Amygdala (tissue), 56 donors: ENCODE measurements at places on chromosomes 1 and 21.
A peak's percentile ranks its signal among the peaks of the same experiment; 100 is the strongest.

GRCh38 chr1:2303016-2303775, 75.1 kb downstream of the SKI start:
- DNase-seq, result no peak

- DNase-seq, result no peak
Measured at GRCh38 chr21:32481875-32482408, 69.4 kb downstream of the EVA1C start.

DNA sequence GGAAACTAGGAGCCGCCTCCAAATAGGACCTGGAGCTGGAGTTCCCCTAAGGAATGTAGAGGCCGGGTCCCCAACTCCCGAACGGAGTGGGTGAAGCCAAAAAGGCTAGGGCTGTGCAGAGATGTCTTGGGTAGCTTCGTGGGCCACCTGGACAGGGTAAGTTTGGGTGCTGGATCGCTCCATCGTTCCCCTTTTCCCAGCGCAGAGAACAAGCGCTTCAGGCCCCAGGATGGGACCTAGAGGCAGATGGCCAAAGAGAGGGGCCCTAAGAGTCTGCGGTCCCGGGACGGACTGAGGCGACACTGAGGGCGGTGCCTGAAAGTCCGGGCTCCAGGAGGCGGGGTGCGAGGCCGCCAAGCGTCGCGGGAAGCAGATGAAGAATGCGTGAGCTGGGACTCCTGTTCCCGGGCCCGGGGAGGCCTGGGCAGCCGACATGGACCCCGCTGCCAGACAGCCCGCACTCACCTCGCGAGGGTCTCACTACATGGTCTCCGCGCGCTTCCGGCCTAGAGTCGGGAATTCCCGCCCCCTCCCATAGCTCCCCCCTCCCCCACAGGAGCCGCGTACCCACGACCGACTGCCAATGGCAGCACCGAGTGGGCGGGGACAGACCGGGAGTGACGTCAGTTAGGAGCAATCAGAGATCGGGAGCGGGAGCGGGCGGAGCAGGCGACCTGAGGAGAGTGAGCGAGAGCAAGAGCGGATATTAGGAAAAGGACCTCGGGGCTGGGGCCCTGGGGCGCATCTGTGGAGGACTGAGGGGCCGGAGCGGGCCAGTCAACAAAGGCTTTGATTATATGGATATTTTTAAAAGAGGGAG, at the start of gene SLC39A1:
TSS of gene SLC39A1 (minus strand) at position 508 of the 820 bp plus-strand sequence. CDS start 822 bp downstream, outside the sequence.
- peak; percentile 97 for DNase-seq

GRCh38 chr1:37704966-37705365, 12.7 kb downstream of the CDCA8 start:
- DNase-seq, result no peak

- DNase-seq, result no peak
Measured at GRCh38 chr1:77076759-77077158, 142.5 kb downstream of the PIGK start.

- no peak for DNase-seq
Measured at GRCh38 chr1:205369701-205370123, 13.0 kb upstream of the KLHDC8A start.

DNA sequence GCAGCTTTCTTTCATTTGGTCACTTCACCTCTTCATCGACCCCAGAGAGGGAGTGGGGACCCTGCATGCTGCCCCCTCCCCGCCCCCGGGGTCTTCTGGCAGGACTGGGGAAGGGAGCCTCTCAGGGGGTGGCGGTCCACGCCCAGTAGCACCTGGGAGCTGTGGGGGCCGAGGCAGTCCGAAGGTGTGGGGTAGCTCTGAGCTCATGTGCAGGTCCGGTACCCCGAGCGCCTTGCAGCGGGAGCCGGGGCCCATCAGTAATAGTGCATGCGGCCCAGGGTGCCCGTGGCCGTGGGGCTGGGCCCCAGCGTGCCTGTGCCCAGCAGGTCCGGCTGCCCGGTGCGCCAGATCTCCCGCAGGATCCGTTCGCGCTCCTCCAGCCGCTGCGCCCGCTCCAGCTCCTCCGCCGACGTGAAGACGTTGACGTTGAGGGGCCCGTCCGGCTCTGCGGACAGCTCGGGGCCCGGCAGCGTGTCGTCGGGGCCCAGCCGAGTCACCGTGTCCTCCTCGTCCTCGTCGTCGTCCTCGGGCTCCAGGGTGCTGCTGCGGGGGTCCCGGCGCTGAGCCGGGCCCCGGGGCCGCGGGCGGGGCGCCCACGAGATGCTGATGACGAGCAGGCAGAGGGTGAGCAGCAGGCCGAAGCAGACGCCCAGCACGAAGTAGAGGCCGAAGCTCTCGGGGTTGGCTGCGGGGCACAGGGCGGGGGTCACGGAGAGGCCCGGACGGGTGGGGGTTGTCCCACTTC, 1.2 kb downstream of the EVA1B start:
- DNase-seq, result no peak

DNA sequence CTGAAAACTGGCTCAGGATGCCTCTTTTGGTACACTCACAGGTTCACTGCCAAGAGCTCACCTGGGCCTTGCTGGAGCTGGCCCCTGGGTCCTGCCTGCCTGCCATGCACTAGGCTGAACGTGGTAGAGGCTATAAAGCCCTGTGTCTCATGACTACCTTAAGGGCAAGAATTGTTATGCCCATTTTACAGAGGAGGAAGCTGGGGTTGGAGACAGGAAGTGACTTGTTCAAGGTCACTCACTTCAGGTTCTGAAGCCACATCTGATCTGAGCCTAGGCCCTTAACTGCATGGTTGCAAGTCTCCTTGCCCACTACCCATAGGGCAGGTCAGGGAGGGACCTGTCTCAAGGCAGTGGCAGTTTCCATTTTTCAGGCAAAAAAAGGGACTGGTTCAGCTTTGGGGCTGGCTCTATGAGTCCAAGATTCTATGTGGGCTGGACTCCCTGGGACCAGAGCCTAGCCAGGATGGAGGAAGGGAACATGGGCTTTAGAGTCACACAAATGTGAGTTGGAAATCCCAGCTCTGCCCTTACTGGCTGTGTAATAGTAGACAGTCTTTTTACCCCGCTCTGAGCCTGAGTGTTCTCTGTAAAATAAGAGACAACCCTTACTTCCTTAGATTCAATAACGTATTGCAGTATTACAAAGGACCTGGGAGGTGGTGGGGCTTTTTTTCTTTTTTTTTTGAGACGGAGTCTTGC, 7.8 kb downstream of the STK40 start:
- no peak for DNase-seq

- DNase-seq, result no peak
Measured at GRCh38 chr1:99591886-99592285, 54.0 kb upstream of the PALMD start.

GRCh38 chr1:56512724-56513494, 66.5 kb downstream of the PLPP3 start:
- DNase-seq, result no peak

DNA sequence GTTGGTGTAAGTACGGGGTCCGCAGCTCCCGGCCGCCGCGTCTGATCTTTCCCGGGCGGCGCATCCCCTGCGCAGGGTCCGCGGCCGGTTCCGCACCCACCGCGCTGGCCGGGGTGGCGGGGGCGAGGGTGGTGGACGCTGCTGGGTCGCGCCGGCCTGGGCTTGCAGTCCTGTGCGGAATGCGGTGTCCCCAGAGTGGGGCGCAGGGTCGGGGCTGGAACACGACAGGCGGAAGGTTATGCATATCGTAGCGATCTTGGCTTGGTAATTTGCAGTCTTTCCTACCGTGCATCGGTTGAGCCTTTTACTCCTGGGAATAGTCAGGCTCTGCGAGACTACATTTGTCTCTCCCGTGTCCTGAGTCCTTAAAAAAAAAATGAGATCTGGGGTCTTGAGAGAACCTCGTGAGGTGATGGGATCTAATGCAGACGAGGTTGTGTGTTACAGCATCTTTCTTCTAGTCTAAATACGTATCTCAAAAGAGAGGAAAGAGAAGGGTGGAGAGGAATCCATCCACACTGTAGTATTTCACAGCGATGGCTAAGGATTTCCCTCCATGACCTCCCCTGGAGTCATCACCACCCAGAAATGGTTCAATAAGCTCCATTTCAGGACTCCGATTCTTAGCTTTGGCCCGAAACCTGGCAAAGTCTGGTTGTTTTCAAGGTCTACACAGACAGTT, 572 bp downstream of the ATP1B1 start:
- peak; percentile 41 for DNase-seq

DNA sequence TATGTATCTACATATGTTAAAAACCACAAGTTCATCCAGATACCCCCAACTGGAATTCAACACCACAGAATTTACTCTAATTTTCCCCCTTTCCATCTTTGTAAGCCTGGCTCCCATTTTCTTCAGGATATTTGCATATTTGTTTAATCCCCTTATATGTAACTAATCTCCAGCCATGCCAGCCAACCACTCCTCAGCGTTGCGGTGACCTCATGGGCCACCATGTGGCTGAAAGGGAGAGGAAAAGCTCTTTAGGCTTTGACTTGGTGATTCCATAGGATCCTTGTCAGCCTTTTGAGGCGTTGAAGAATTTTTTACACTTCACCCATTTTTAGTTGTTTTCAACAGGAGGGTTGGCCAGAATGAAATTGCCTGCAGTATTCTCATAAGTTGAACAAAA, 10.0 kb downstream of the CLDN19 start:
- DNase-seq, result no peak

- no peak for DNase-seq
Measured at GRCh38 chr1:100076319-100076718, 56.4 kb downstream of the SASS6 start.

DNA sequence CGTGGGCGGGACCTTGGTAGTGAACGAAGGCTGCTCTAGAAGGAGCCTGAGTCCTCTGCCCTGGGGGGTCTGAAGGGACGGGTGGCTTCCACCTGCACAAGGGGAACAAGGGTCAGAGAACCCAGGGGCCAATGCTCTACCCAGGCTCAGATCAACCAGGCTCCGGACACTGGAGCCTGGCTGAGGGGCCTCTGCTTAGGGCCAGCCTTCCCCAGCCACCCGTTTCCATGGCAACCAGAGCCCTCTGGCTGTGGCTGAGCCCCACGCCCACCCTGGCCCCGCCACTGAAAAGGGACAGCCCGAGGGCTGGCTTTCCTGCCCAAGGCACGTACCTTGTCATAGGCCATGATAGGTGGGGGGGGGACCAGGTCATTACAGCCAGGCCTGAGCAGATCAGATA, 724.6 kb downstream of the PTPRU start:
- no peak for DNase-seq

DNA sequence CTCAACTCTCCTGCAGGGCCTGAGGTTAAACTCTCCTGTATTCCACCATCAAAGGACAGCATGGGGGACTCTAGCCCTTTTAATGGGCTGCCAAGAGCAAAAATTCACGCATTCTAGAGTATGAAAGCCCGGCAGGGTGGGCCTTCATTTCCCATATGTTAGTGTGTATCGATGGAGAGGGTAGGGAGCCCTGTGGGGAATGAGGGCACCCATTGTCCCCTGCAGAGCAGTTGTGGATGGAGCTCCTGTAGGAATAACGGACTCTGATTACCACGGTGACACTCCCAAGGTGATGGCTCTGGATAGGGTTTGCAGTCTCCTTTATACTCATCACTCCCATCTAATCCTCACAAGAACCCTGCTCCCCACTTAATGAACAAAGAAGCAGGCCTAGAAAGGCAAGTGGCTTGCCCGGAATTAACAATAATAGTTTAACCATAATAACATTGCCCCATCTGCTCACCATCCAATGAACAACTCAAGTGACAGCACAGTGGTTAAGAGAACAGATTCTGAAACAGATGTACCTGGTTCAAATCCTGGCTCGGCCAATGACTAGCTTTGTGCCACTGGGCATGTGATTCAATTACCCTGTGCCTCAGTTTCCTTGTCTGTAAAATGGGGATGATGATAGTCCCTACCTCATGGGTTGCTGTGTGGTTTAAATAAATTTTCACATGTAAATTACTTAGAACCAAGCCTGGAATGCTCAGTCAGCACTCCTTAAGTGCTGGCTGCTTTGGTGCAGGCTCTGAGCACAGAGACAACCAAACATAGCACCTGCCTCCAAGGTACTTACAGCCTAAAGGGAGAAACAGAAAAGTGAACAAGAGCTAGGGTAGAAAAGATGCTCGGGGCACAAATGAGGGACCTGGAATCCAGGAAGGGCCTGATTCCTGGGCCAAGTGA, 29.0 kb downstream of the HIVEP3 start:
- DNase-seq, result no peak

DNA sequence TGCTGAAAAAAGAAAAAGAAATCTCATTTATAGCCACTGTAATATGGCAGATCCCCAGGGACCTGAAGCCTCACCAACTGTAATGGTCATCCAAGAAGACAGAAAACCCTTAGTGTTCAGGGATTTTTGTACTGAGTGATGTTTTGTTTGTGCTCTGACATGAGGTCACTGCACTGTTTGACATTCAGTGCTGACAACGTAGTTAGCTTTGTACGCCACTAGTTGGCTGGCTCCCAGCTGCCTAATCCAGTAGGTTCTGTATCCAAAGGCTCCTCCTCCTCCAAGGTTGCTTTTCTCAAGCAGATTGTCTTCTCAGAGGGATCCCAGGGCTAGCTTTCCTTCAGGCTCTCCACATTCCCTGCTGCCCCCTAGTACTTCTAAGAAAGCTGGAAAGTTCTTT, 9.5 kb upstream of the YRDC start:
- peak; percentile 64 for DNase-seq
